C1 segment of cervical spinal cord (tissue), 14 donors: ENCODE measurements at places on chromosomes 11 and 22.

GRCh38 chr11:116980136-116980793, 118.0 kb downstream of the SIK3 start:
- no peak for DNase-seq

GRCh38 chr11:70525006-70525405, 126.7 kb downstream of the CTTN start:
- no peak for DNase-seq

GRCh38 chr11:82004537-82005213, 729.0 kb downstream of the FAM181B start:
- DNase-seq = no peak

DNA sequence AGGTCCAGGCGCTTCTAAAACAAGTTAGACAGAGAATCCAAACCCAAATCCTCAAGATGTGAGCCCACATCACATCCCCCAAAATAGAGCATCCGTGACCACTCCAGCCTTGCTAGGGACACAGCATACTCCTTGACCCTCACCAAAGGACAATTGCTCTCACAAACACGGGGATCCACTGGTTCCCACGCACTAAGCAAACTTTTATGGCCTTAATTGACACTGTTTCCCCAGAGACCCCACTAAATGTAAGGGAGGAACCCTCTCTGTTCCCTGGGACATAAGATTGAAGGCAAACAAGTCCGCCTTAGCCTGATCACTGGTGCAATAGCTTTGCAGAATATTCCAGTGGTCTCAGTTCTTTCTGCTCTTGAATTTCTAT, 20.1 kb downstream of the ZNF74 start:
- no peak for DNase-seq

DNA sequence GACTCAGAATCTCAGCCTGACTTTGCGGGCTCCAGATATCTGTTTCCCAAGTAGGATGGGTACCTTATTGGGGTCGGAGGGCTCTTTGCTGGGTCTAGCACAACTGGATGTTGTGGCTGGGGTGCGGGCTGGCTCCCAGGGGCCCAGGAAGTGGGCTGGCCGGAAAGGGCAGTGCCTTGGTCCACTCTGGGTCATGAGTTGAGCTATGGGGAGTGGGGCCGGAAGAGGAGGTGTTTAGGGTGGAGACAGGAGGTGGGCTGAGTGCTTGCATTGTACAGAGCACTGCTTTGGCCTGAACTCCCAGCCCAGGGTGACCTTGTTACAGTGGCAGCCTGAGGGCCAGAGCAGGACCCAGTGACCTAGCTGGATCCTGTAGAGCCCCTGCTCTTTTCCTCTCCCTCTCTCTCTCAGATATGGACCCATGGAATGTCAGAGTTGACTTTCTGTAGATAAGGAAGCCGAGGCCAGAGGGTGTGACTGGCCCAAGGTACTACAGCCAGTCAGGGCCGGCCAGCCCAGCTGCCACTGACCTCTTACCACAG, 13.2 kb downstream of the PHLDB1 start:
- no peak for DNase-seq

DNA sequence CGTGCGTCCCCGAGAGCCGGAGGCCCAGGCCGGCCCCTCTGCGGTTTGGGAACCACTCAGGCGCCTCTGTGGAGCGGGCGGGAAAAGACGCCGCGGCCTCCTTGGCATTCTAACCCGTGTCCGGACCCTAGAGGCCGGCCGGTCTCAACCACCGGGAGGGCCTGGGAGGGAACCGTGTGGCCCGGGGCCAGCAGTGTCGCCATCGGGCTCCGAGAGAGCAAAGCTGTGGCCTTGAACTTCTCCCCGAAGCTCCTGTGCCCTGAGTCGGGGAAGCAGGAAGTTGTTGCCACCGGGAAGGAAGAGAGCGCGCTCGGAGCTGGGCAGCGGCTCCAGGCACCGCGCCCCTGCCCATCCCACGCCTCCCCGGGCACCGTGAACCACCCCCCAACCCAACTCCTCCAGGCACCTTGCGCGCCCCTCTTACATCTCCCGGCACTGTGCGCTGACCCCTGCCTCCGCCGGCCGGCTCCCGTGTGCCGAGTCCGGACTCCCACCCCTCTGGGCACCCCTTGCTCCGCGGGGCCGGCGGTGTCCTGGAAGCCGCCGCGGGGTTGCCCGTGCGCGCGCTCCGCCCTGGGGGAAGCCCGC, 80.0 kb upstream of the PPARA start:
- DNase-seq = no peak

- DNase-seq = no peak
These were observed 12.6 kb upstream of the SERPINH1 start for GRCh38 chr11:75549370-75549958.

- DNase-seq = no peak
These were observed 61.1 kb downstream of the FDX1 start for GRCh38 chr11:110490886-110491285.
